Mucosa of gallbladder (tissue), 1 donor: ENCODE measurements at places on chromosomes 11 and 22. TPM values are rescaled to one million over a fixed set of nuclear protein-coding genes. Genes with fewer than 3 reads are reported as not detected.

Gene OR4D5
- not detected for total RNA-seq

DNA sequence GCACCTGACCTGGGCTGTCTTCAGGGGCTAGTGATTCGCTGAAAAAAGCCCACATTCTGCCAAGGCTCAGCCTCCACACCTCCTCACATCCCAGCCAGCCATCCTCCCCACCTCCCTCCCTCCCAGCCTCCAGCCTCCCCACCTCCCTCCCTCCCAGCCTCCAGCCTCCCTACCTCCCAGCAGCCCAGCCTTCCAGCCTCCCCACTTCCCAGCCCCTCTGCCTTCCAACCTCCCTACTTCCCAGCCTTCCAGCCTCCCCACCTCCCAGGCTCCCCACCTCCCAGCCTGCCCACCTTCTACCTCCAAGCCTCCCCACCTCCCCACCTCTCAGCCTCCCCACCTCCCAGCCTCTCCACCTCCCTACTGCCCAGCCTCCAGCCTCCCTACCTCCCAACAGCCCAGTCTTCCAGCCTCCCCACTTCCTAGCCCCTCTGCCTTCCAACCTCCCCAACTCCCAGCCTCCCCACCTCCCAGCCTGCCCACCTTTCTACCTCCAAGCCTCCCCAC lies 33.7 kb upstream of the TH start:
- DNase-seq: no peak

Gene ELF5
- 0.95 TPM for total RNA-seq

DNA sequence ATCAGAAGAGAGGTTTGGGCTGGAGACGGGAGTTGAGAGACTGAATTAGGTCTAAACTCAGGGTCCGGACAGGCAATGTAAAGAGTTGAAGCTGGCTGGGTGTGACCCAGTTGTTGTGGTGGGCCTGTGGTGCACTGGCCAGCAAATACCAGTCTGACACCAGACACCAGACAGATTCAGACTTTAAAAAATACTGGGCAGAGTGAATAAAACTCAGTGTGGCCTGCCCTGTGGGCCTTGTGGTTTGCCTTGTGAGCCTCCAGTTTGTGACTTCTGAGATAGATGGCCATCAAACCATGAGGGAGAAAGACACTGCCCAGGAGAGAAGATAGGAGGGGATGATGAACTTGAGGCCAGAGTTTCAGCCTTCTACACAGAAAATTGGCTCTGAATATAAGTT lies 25.8 kb downstream of the RCN1 start:
- no peak for DNase-seq

Gene TRIM6
- 2.1 TPM for total RNA-seq

Gene C1QTNF5
- total RNA-seq: 32.9 TPM

Gene MRGPRX4
- not detected for total RNA-seq

GRCh38 chr11:134331354-134332188 lies at the start of gene GLB1L2:
Gene GLB1L2, plus strand, starts transcription at chr11:134331988. Its CDS starts 74 bp downstream, at chr11:134332062.
- peak; percentile 76 for DNase-seq

- peak; percentile 54 for DNase-seq
These were observed at the start of gene MOV10L1 for GRCh38 chr22:50089682-50090411. Gene MOV10L1, plus strand, starts transcription at chr22:50090006. Its CDS starts 83 bp downstream, at chr22:50090089.

DNA sequence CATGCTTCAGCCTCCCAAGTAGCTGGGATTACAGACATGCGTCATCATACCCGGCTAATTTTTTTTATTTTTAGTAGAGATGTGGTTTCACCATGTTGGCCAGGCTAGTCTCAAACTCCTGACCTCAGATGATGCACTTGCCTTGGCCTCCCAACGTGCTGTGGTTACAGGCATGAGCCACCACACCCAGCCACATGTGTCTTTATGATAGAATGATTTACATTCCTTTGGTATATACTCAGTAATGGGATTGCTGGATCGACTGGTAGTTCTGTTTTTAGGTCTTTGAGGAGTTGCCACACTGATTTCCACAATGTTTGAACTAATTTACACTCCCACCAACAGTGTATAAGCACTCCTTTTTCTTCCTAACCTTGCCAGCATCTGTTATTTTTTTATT lies 276.2 kb downstream of the METTL15 start:
- no peak for DNase-seq

Gene C11orf21
- total RNA-seq: 1.6 TPM

Gene BCO2
- 27.2 TPM for total RNA-seq

- no peak for DNase-seq
These were observed 187.6 kb downstream of the MSANTD4 start for GRCh38 chr11:105834461-105834860.

GRCh38 chr22:47036936-47037485 lies 274.6 kb downstream of the TBC1D22A start:
- DNase-seq: no peak

Gene CARD18
- not detected for total RNA-seq

Gene CTSF
- total RNA-seq: 87.4 TPM
